ENCODE measurements at places on chromosomes 12 and 14.

DNA sequence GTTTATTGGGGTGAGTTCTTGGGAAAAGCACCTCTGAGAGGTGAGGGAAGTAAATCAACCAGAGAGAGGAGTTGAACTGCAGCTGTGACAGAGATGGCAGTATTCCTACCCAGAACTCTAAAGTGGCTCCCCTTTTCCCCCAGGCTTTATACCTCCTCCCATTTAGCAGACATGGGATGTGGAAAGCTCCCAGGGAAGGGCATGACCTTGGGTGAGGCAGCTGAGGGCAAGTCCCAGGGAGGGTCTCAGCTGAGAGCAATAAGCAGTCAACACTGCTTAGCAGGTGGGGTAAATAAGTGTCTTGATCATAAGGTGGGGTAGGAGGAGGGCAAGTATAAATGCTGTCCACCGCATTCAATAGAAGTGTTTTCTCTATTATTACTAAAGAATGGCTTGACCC, 143.0 kb downstream of the AKAP6 start:
- no peak for DNase-seq

- DNase-seq, result no peak
These were observed 1.1 kb downstream of the AVIL start for GRCh38 chr12:57817261-57817989.

DNA sequence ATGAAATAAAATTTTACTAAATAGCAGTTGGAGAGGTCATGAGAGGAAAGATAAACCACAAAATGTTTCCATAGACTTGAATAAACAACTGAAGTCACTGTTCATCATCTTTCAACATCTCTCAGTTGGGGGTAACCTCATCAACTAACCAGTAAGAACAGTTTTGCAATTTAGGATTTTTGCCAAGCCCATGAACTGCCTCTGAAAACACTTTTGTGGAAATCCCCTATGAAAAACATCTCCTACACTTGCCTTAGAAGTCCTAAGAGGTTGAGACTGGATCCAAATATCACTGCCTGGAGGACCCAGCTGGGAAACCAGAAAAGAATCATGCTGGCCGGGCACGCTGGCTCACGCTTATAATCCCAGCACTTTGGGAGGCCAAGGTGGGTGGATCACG, 273.1 kb downstream of the C12orf50 start:
- DNase-seq, result peak; percentile 97

GRCh38 chr12:45572114-45572513, 157.4 kb upstream of the ARID2 start:
- no peak for DNase-seq

- DNase-seq, result no peak
These were observed 4.4 kb upstream of the PDE6H start for GRCh38 chr12:14968478-14968877.

DNA sequence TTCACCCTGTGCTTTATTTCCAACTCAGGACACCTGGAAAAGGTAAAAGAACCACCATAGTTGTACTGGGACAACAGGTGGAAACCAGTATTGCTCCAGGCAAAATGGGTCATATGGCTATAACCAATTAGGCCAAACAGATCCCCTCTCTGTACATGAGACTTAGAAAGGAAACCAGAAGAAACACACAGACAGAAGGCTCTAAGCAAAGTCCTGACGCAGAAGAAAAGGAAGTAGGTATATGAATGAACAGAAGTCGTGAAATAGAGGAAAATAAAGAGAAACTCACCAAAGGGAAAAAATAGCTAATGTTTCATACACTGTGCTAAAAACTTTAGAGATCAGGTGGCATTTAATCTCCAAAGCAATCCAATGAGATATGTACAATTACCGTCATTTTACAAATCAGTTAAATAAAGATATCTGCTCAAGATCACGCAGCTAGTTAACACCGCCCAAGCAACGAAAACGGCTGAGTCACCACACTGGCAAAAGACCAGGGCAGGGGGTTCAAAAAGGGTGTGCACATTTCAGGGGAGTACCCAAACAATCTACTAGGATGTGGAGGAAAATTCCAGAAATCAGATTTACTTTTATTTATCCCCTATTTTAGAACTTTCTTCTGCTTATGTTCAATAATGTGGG, 82.3 kb downstream of the ITPR2 start:
- no peak for DNase-seq

GRCh38 chr12:89649139-89649538, 59.5 kb downstream of the ATP2B1 start:
- DNase-seq, result no peak

- DNase-seq, result no peak
These were observed 17.8 kb downstream of the AACS start for GRCh38 chr12:125083072-125083471.

- no peak for DNase-seq
These were observed 105.5 kb downstream of the PTPRR start for GRCh38 chr12:70815056-70815455.

GRCh38 chr12:19482551-19483109, 43.3 kb downstream of the AEBP2 start:
- no peak for DNase-seq

- no peak for DNase-seq
These were observed 210.6 kb downstream of the ADGRD1 start for GRCh38 chr12:131164096-131164872.

DNA sequence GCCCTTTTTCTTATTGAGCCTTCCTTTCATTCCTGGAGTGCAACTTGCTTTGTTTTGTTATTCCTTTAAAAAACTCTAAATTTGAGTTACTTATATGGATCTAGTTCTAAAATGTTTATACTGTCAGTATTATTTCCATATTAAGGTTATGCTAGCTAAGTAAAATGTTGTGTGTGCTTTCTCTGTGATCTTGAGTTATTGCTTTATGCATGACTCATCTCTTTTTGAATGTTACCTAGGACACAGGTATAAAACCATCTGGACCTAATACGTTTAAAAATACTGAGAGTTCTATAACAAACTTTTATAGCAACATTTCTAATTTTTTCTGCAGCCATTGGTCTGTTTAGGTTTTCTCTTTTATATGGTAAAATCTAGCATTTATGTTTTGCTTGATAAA, 132.8 kb upstream of the LGR5 start:
- no peak for DNase-seq

Data from fibroblast of skin of scalp (primary cell).